ENCODE measurements at places on chromosomes 5 and 9. TPM values are rescaled to one million over a fixed set of nuclear protein-coding genes. Genes with fewer than 3 reads are reported as not detected.

PTAR1 gene
- 37.1 TPM for total RNA-seq

PAEP gene
- total RNA-seq: not detected

DNA sequence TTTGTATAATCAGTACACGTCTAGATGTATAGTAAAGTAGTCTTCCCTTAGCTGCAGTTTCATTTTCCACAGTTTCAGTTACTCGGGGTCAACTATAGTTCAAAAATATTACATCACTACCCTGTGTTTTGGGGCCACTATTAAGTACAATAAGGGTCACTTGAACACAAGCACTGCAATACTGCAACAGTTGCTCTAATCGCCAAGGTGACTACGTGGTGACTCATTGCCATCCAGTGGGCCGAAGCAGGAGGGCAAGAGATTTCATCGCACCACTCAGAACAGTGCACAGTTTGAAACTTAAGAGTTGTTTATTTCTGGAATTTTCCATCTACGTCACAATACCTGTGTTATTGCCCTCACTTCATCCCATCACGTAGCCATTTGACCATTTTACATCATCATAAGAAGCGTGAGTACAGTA is at the start of gene ARL14EPL:
TSS of gene ARL14EPL (plus strand) at position 379 of the 424 bp plus-strand sequence. CDS start 18,994 bp downstream, outside the sequence.
- H3K4me3 ChIP-seq: no peak within 1 kb of the TSS
- H3K4me1 ChIP-seq: no peaks in the 10 kb centered on the region
- H3K27ac ChIP-seq: no peak within 1 kb of the TSS
- peak; percentile 7 for DNase-seq

- no peak overlapping the region for H3K27ac ChIP-seq
- no peaks in the 10 kb centered on the region for H3K36me3 ChIP-seq
- no peak overlapping the region for H3K4me3 ChIP-seq
- H3K27me3 ChIP-seq: peaks cover 6% of the 10 kb centered on the region
Measured at GRCh38 chr5:65100911-65101631, 332.3 kb downstream of the CWC27 start.

DNA sequence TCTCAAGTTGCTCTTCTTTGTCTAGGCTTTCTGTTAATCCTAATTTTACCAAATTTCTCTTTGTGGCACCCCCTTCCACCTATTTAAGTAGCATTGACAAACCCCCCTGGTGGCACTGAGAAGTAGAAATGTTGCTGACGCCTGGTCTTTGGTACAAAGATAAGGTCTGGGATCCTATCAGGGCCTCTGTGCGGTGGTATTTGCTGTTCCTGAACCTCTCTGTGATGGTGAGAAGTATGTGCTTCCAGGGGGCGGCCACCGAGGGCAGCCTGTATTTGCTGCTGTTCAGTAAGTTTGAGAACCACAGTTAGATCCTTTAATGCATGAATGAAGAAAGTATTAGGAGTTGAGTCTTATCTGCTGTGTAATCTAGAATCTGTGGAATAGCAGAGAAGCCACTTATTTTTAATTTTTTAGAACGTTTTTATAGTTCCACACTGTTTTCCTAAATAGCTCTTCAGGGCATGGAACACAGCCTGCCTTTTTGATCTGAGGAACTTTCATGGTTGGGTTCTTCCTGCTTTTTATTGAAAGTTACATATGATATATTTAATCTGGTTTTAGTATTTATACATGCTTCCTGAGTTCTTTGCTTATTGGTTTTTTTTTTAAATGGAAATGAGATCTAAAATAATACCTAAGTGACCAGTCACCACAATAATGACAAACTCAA is 124.2 kb downstream of the TRIO start:
- H3K4me1 ChIP-seq: peaks cover 15% of the 10 kb centered on the region
- no peaks in the 10 kb centered on the region for H3K36me3 ChIP-seq
- no peak overlapping the region for H3K27ac ChIP-seq

All from activated CD4-positive, alpha-beta T cell treated with anti-CD3 and anti-CD28 coated beads for 36 hours (primary cell).